ENCODE measurements at places on chromosomes 16 and 17. TPM values are rescaled to one million over a fixed set of nuclear protein-coding genes. Genes with fewer than 3 reads are reported as not detected.

DNA sequence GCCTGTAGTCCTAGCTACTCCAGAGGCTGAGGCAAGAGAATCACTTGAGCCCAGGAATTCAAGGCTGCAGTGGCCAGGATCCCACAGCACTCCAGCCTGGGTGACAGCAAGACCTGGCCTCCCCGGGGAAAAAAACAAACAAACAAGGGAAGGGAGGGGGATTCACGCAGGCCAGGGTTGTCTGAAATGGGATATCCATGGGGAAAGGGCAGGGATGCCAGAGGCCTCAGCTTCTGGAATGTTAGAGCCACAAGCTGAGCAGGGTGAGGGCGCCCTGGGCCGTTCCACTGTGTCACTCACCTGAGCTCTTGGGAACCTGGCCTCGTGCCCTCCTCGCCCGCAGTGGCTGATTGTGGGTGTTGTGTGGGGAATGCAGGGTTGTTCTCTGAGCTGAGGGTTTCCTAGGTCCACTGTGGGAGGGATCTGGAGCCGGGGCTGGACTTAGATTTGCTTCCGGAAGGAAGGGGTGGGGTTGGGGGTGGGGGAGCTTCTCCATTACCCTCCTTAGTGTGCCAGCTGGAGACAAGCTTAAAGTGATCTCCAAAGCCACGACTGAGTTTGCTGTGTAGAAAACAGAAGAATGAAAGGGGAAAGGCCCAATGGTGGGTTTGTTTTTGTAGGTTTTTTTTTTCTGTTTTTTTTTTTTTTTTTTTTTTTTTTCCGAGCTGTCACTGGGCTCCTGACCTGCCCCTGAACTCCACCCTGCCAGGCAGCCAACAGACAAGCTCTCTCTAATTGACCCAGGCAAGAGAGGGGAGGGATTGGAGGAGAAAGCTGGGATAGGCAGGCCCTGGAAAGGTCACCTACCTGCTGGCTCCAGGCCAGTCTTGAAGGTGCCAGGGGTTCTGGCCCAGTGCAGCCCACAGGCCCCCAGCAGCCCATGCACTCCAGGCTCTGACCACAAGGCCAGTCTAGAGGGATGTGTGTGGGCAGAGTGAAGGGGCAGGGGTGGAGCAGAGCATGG lies at the start of gene SULT1A1:
Gene SULT1A1, minus strand, starts transcription at position 414 of the 964 bp plus-strand sequence. CDS start 1,189 bp downstream, outside the sequence.
- DNase-seq = no peak

DNA sequence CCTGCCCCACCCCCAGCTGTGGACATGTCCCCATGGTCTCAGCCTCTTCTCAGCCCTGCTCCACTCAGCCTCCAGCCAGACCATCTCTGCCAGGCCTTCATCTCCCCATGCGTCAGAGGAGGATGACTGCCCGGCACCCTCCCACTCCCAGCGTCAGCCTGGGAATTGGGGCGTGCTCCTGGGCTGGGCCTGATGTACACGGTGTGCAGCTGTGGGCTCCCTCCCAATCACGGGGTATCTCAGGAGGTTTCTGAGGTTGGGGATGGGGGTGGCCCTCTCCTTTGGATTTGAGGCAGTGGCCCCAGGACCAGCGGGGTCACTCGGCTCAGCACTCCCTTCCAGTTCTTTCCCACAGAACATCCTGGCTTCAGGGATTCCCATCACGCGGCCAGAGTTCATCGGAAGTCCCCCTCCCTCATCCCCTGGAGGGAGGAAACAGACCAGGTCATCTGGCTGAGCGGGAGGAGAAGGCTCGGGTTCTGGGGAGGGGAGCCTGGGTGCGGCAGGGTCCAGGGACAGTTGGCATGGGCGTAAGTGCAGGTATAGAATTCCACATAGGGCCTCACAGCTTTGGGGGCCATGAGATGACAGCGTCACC lies 36.9 kb downstream of the SOCS3 start:
- DNase-seq = no peak

- DNase-seq = no peak
Observed at GRCh38 chr17:1627182-1627981, 1.3 kb downstream of the SLC43A2 start.

- no peak for DNase-seq
Observed at GRCh38 chr17:40846515-40847144, 20.4 kb downstream of the KRT12 start.

- DNase-seq = no peak
Observed at GRCh38 chr16:85162478-85163277, 50.4 kb upstream of the CIBAR2 start.

- no peak for DNase-seq
Observed at GRCh38 chr17:56948491-56948890, 12.4 kb downstream of the COIL start.

- no peak for DNase-seq
Observed at GRCh38 chr17:78226759-78227454, 4.5 kb upstream of the TMEM235 start.

The VMO1 gene
- not detected for total RNA-seq

The MYH1 gene
- not detected for total RNA-seq

The GP1BA gene
- not detected for total RNA-seq

The CCL8 gene
- not detected for total RNA-seq

The PLK1 gene
- total RNA-seq = 85.8 TPM

The HBZ gene
- total RNA-seq = not detected

Data from activated CD8-positive, alpha-beta T cell treated with anti-CD3 and anti-CD28 coated beads for 36 hours (primary cell).